ENCODE measurements at places on chromosomes 4 and X.

DNA sequence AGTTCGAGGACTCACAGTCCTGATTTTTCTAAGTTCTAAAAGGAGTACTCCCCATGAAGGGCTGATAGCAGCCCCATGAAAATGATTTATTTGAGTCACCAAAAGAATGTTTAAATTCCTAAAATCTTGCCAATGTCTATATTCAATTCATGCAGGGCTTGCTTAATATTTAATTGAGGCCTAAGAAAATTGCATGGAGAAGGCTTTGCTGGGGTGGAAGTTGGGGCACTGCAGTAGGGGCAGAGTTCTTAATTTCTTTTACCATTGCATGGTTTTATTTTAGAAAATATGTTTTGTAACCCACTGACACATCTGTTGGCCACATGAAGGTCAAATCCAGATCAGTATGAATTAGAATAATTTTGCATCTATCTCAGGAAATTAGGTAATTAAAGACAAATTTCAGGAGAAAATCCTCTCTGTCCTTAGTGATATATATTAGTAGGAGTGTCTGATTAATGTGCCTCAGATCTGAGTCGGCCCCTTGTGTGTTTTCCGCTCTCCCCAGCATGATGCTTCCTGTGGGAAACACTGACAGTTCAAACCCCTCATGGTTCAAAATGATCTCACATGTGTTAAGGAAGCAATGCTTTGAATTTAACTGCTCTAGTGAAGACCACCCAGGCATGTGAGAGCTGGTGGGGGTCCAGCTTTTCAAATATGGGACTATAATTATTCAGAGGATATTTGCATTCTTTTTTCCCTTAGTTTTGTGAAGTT lies 54.0 kb upstream of the EGFL6 start:
- no peak for DNase-seq

DNA sequence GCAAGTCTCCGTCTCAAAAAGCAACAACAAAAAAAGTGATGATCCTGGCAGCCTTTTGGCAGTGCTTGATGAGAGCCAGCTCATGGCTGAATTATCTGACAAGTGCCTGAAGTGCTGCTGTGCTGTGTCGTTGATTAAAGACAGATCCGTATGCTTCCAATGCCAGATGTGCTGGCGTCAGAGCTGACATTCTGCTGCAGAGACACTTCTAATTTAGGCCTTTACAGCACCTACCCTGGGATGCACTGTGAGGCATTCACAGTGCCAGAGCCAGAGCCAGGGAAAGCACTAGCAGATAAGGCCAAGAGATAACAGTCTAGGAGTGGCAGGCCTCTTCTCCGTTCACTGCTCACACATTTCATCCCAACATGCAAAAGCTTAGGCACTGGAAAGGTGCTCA lies 995.5 kb downstream of the RAB28 start:
- DNase-seq = no peak

GRCh38 chr4:108484187-108484586 lies 136.2 kb upstream of the RPL34 start:
- DNase-seq = no peak

- peak; percentile 58 for DNase-seq
Observed at GRCh38 chr4:83850435-83850834, 314.5 kb downstream of the GPAT3 start.

GRCh38 chr4:575281-576141 lies 584 bp downstream of the TMEM271 start:
- DNase-seq = peak; percentile 74

DNA sequence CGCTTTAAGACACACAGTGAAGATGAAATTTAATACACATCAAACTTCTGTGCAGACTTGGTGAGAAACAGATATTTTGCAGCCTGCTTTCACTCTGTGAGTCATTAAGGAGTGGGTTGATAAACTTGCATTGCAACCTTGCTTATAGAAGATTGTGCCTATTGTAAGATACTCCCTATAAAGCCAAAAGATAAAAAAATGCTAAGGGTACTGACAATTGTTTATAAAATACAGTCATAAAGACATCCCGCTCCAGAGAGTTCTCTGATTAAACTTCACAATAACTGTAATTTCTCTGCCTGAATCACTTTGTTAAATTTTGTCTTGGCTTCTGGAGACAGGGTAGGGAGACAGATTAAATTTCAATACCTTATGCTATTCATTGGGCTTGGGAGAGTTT lies 49.1 kb downstream of the GALNT7 start:
- DNase-seq = peak; percentile 44

- DNase-seq = peak; percentile 68
Observed at GRCh38 chr4:113384600-113384999, 335.1 kb downstream of the ANK2 start.

- peak; percentile 97 for DNase-seq
Observed at GRCh38 chr4:6953751-6954380, 44.2 kb downstream of the TBC1D14 start.

- DNase-seq = peak; percentile 30
Observed at GRCh38 chrX:13144927-13145655, 100.7 kb upstream of the FAM9C start.

- no peak for DNase-seq
Observed at GRCh38 chr4:94826206-94826605, 68.5 kb downstream of the BMPR1B start.

- DNase-seq = no peak
Observed at GRCh38 chr4:186159613-186160012, 31.8 kb upstream of the CYP4V2 start.

DNA sequence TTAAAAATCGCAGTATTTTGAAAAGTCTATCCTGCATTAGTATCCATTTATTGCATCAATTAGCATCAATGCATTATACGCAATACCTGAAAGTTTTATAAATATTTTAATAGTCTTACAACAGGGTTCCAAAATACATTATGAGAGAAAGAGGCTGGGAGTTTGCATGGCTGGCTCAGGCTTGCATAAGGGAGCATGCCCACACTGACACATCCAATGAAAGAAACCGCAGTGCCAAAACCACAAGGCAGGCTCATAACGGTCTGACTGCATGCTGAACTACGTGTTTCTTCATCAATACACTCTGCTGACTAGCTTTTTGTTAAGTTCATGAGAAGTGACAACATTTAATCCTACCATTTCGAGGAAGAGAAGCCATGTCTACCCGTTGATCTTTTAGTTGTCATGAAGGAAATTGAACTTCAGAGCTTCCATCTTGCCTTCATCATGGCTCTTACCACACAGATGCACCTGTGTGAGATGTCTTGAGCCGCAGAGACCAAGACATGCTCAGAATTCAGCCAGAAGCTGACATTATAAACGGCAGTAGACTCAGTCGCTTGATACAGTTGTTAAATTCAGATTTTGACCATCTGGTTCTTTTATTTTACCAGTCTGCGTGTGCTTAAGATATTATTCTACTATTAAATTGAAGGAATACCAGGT lies 168.8 kb upstream of the FRG1 start:
- no peak for DNase-seq

GRCh38 chr4:154618708-154619315 lies 6.4 kb upstream of the FGG start:
- peak; percentile 63 for DNase-seq

DNA sequence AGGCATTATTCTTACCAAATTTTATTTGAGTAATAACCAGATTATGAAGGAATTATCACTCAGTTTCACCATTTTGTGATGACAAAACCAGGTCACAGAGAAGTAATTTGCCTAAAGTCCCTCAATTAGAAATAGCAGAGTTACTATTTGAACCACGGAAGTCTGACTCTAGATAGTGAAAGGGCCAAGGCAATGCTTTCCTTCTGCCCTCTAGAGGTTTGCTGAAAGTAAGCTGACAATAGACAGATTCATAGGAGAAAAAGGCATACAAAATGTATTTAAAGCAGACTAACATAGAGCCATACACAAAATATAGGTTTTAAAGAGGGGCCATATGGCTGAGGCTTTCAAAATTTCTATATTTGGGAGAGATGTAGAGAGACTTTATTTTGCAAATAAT lies 43.1 kb downstream of the CXXC4 start:
- DNase-seq = no peak

- DNase-seq = no peak
Observed at GRCh38 chr4:76708971-76709771, 188.8 kb downstream of the SOWAHB start.

DNA sequence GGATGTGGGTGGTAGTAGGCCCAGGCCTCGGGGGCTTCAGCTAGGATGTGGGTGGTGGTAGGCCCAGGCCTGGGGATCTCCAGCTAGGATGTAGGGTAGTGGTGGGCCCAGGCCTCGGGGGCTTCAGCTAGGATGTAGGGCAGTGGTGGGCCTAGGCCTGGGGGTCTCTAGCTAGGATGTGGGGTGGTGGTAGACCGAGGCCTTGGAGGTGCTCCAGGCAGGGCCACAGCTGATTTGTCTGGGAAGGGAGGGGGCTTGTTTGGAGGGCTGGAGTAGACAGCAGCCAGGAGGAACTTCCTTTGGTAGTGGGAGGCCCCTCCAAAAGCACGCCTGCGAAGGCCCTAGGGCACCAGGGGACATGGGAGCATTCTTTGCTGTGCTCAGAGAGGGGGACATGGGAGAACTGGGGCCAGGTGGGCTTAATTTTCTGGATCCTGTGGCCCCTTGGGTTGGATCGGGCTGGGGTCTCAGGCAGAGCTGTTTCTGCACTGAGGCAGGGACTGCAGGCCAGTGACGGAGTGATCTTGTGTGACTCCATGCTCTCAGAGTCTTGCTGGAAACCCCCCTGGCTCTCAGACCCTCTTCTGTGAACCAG lies 3.3 kb upstream of the SPON2 start:
- DNase-seq = no peak

GRCh38 chr4:5460106-5460801 lies 248.1 kb downstream of the EVC2 start:
- peak; percentile 47 for DNase-seq

GRCh38 chr4:97498875-97499274 lies 644.4 kb downstream of the STPG2 start:
- DNase-seq = peak; percentile 0

DNA sequence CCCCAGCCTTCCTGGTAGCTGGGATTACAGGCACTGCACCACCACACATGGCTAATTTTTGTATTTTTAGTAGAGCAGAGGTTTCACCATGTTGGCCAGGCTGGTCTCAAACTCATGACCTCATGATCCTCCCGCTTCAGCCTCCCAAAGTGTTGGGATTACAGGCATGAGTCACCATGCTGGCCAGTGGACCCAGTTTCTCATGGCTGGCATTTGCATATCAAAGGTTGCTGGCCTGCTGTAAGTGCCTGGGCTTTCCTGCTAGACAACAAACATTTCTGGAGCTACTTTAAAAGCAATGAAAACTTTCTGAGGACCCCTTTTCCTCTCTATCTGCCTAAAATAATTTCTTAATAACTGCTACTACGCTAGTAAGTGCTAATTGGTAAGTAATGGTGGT lies 228.2 kb downstream of the PCDH10 start:
- DNase-seq = no peak

GRCh38 chrX:154603438-154604430 lies 15.3 kb downstream of the CTAG1B start:
- DNase-seq = peak; percentile 85

GRCh38 chrX:107673933-107674479 lies 45.7 kb downstream of the PRPS1 start:
- DNase-seq = peak; percentile 59

GRCh38 chr4:181810711-181811110 lies 432.5 kb upstream of the TENM3 start:
- no peak for DNase-seq

DNA sequence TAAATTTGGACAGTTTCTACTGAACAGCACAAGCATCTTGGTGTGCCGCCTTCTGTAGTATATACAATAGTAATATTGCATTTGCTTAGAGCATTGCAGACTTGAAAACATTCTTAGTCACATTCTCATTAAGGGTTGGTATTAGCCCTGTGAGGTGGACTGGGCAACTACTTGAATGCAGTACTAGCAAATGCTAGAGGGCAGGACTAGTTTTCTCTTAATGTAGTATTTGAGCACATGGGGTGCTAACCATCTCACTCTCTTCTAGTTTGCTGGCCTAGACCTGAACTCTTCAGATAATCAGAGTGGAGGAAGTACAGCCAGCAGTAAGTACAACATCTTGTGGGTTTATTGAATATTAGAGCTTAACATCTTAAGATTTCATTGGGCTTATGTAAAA lies 3.2 kb downstream of the DDX3X start:
- DNase-seq = peak; percentile 41

DNA sequence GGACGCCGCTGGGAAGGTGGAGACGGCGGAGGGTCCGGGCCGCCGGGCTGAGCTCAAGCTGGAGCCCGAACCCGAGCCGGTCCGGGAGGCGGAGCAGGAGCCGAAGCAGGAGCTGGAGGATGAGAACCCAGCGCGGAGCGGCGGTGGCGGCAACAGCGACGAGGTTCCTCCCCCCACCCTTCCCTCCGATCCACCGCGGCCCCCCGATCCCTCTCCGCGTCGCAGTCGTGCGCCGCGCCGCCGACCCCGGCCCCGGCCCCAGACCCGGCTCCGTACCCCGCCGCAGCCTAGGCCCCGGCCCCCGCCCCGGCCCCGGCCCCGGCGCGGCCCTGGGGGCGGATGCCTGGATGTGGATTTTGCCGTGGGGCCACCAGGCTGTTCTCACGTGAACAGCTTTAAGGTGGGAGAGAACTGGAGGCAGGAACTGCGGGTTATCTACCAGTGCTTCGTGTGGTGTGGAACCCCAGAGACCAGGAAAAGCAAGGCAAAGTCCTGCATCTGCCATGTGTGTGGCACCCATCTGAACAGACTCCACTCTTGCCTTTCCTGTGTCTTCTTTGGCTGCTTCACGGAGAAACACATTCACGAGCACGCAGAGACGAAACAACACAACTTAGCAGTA lies 483 bp downstream of the USP27X start:
- DNase-seq = peak; percentile 16

GRCh38 chr4:11698846-11699590 lies 270.3 kb upstream of the HS3ST1 start:
- DNase-seq = no peak

DNA sequence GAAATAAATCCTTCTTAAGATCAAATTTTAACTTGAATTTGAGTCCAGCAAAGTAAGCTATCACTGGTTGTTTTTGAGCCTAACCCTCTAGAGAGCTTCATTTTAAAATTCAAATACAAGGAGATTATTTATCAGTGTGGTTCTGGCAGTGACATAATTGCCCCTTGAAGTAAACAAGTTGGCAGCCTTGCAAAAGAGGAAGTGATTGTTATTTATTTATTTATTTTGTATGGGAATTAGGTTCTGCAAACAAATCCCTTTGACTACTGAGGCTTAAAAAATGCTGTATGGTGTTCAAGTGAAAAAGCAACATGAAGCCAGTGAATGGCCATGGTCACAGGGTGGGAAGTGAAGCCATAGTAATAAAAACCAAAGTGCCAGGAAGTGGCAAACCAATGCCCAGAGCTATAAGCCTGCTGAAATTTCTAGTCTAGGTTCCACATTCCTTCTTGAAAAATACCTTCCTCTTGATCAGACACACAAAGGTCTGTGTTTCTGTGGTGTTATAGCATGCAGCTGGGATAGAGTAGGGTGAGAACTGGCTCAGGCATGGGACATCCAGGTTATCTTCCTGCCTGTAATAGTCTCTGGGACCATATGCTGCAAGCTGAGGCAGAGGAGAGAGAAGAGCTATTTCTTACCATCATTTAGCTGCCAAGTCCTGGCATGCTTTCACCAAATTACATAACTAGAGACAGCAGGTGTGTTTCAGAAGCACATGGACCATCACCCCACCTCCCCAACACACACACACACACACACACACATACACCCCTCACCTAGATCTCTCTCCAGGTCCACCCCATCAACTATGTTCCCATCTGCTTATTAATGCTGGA lies 47.1 kb upstream of the TSPAN7 start:
- DNase-seq = no peak
